NCI-H1930 (cell line): ENCODE measurements at places on chromosomes 16 and 17.

DNA sequence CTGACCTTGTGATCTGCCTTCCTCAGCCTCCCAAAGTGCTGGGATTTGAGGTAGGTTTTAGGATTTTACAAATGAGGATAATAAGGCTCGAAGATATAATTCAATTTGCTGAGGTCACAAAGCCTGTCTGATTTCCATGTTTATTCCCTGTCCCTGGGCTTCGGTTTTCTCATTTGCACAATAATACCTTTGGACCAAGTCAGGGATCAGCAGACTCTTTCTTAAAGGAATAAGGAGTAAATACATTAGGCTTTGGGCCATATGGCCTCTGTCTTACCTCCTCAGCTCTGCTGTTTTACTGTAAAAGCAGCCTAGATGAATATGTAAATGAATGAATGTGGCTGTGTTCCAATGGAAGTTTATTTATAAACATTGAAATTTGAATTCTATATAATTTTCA, 442.8 kb downstream of the HS3ST4 start:
- DNase-seq: no peak

GRCh38 chr17:75679706-75680211, 12.6 kb downstream of the SAP30BP start:
- no peak for DNase-seq

- DNase-seq: no peak
Measured at GRCh38 chr16:57988929-57989328, 11.5 kb downstream of the ZNF319 start.

DNA sequence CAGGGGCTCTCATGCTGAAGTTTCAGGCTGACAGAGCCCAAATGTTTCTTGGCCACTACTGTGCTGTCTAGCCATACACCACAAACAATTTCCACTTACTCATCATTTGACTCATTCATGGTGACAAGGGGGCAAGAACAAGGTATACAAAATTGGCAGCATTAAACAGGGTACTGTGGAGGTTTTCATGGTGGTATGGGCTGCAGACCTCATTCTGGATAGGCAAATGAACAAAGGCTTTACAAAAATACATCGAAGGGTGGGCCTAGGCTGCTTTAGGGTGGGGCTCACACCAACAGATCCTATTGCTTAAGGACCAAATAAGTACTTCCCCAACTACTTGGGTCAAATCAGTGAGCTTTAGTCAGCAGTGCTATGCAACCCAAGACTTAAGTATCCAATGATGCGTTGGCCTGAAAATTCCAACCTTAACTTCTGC, 53.0 kb downstream of the N4BP1 start:
- no peak for DNase-seq

- no peak for DNase-seq
Measured at GRCh38 chr16:16863672-16864071, 484.7 kb downstream of the NPIPA7 start.

- no peak for DNase-seq
Measured at GRCh38 chr17:78892936-78893379, 10.0 kb downstream of the CEP295NL start.

DNA sequence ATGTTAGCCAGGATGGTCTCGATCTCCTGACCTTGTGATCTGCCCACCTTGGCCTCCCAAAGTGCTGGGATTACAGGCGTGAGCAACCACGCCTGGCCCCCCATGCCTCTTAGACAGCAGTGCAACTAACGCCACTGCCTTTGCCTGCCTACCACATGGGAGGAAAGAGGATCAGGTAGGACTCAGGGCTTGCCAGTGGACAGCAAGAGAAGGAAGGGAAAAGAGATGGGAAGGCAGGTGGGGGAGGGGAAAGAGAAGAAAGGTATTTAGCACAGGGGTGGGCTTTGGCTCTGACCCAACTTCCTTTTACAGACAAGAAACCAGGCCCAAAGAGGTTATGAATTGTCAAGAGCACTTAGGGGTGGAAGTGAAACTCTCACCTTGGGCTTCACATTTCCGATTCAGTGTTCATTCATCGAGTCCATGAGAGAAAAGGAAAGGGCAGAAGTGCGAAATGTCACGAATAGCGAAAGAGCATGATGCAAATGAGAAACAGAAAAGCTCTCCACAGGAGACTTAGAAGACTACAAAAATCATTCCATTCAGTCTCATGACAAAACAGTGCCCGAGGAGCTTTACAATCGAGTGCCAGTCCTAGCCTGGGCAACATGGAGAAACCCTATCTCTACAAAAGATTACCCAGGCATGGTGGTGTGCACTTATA, 36.4 kb downstream of the CDK5R1 start:
- DNase-seq: no peak

DNA sequence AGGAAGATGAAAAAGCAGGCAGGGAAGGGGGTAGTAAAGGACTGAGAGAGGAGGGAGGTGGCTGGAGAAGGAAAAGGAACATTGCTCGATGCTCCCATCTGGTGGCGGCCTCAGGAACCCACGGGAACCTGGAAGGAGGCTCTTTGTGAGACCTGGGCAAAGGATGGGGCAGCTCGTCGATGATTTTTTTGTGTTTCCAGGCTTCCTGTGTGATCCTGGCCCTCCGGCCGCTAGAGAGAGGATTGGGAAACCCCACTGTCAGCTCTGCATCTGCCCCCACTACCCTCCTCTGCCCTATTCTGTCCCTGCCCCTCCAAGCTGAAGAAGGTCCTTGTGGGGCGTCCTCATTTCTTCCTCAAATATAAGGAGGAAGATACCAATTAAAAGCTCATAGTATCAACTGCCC, 6.6 kb downstream of the WFIKKN2 start:
- DNase-seq: peak; percentile 20

- no peak for DNase-seq
Measured at GRCh38 chr16:11104168-11105037, 151.6 kb downstream of the SOCS1 start.

- no peak for DNase-seq
Measured at GRCh38 chr17:40526668-40527067, 25.2 kb upstream of the TNS4 start.

DNA sequence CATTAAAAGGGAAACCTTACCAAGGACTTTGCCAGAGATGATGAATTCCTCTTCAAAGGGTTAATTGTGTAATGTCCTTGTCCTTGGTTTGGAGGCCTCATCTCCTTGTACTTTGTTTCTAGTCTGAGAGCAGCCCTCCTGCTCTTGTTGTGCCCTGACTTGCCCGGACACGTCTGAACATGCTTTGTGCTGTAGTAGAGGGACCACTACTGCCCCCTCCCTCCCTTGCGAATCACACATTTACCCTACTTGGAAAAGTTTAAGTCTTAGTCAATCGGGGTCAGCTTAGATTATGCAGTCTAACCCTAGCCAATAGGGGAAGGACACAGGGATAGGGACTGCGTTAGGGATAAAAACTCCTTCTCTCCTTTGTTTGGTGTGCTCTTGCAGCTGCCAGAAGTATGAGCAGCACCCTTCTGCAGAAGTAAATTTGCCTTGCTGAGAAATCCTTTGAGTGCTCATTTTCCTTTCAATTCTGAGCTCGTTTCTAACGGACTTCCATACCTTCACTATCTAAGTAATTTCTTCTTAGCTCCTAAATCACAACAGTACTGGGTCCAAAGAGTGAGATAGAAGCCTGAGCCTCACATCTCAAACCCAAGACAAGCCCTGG, 26.4 kb upstream of the CLEC3A start:
- DNase-seq: no peak

DNA sequence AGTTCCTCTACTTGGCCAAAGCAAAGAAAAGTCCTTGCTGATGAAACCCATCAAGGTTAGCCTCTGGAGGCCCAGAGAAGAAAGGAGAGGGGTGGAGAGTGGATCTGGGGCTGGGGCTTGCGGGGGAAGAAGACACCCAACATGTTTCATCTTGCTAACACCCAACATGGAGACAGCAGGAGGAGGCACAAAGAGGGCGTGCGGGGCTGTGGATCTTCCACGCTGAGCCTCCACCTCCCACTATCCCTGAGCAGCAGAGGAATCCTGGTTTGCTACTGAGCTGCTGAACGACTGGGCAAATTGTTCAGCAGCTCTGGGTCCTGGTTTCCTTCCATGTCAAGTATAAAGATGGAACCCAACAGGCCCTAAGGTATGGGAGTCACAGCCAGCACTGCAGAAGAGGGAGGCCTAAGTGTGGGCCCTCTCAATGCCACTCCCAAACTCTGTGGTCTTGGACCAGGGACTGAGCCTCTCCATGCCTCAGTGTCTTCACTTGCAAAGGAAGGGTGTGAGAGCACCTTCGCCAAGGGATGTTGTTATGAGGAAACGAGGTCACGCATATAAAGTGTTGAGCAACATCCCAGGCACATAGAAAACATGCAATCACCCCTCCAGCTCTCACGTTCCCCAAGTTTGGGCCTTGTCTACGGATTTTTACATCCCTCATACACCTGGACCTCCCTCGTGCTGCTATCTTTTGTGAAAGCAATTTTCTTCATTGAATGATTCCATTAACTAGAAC, 122.5 kb downstream of the XYLT1 start:
- DNase-seq: no peak

DNA sequence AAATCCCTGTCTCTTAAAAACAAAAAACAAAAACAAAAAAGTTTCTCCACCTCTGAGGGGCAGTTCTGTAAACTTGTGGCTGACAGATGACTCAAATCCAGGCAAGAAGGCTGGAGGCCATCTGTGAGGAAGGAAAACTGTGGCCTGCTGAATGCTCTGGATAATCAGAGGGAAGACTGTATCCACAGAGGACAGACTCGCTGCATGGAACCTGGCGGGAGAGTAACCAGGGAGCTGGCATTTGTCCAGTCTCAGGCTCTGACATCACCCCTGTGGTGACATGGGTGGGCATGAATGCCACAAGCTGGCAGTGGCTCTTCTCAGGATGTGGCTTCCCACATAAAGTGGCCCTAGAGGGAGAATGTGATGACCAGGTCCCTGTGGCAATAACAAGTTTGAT, 2.8 kb upstream of the KSR1 start:
- no peak for DNase-seq

DNA sequence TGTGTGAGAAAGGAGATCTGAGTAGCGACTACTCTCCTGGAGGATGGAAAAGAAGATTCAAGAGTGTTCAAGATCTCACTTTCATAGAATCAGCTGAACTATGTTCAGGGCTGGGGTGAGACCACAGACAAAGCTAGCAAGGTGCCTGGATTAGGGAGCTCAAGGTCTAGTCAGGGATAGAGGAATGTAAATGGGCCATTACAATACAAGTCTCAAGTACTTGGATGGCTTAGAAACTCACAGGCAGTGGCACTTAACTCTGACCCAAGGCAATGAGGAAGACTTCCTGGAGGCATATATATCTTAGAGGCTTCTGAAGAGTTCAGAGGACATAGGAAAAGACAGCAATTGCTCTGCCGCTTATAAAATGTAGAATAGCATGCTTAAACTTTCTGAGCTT, 184.9 kb upstream of the CDH11 start:
- no peak for DNase-seq

- DNase-seq: no peak
Measured at GRCh38 chr16:50602531-50603205, 54.5 kb downstream of the NKD1 start.

- no peak for DNase-seq
Measured at GRCh38 chr16:61887903-61888302, 148.3 kb downstream of the CDH8 start.

DNA sequence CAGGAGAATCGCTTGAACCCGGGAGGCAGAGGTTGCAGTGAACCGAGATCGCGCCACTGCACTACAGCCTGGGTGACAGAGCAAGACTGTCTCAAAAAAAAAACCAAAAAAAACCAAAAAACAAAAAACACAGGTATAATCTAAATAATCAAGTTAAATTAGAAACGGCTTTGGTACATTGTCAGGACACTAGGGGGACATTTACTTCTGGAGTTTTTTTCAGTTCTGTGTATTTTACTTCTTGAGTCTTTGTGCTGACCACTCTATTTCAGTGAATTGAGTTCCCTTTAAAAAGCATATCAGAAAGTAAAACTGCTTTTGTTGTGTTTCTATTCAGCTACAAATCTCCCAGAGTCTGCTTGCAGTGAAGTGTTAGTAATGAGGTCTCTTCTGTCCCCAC, 36.3 kb downstream of the DHRS7B start:
- no peak for DNase-seq

DNA sequence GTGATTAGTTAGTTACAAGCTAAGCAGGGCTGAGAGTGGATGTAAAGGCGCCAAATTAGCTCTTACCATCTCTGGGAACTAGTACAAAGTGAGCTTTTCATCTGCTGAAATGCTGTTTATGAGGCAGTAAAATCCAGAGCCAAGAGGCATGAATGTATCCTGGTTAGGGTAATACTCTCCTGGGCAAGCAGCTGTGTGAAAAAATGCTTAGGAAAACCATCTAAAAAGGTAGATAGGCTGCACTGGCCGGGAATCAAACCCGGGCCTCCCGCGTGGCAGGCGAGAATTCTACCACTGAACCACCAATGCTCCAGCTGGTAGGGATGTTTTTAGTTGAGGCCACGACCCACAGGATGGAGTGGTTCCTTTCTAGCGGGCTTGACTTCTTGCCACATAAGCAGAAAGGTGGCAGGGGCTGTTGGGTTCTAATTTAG, 23.0 kb downstream of the VAC14 start:
- DNase-seq: no peak

DNA sequence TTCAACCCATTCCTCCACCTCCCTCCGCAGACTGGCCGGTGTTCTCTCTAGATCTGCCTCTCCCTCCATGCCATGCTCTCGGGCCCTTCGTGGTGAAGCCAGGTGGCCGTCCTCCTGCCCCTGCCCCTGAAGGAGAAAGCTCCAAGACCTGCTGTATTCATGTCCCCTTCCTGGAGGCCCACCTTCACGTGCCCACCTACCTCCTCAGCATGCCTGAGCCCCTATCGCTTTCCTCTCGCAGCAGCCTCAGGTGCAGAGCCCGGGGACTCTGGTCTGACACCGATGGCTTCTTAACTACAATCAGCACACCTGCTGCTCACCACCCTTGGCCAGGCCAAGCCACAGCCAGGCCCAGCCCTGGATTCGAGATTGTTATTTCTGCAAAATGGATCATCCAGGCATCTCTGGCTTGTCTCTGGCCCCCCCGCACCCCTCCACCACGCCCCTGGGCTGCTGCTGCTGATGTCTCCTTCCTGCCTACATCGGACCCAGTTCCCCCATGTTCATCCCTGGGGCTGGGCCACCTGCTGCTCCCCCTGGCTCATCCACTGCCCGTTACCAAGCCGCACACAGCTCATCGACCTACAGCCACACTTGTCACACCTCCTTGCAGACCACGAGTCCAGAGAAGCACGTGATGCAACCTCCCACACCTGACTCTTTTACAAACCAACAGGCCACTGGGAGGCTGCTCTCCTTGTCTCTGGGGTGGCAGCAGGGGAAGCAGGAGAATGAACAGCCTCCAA, 32.5 kb upstream of the TNFRSF13B start:
- DNase-seq: no peak

- DNase-seq: no peak
Measured at GRCh38 chr16:78177987-78178386, 78.5 kb downstream of the WWOX start.

GRCh38 chr17:2821868-2822267, 25.6 kb downstream of the RAP1GAP2 start:
- no peak for DNase-seq
